ENCODE measurements at places on chromosomes 11 and 22.

DNA sequence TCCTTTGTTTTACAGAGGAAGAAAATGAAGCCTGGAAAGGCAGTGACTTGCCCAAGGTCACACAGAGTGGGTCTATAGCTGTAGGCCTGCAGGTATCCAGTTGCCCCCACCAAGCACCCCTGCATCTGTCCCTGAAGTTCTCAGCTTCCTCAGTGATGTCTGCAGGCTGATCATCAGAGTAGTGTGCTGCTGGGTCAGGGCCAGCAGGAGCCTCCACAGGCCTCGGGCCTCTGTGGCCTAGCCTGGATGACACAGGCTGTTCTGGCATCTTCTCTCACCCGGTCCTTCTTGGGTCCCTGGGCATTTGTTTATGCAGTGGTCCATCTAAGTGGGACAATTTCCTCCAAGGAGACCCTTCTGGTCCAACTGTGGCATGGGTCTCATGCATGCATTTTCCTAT is 74.8 kb upstream of the E2F8 start:
- no peak for DNase-seq

- DNase-seq: no peak
Measured at GRCh38 chr11:73270855-73271477, 1.2 kb upstream of the P2RY6 start.

DNA sequence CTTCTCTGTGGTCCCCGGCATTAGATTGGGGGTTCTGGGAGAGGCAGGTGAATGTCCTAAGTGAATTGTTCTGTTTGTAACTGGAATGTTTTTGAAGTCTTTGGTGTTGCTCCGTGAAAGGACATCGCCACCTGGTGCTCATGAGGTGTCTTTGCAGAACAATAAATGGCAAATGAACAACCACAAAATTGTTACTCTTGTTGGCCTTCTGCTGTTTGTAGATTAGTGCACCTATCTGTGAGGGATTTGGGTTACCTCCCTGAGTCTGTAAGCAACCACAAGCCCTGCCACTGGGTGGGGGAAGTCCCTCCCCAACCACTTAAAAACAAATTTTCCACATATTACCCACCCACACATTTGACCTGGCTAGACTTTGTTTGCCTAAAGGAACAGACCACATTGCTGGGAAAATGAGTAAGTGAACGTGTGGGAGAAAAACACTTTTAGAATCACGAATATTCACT is 4.7 kb downstream of the MPEG1 start:
- peak; percentile 94 for DNase-seq

GRCh38 chr11:44577231-44577830 is 11.9 kb downstream of the CD82 start:
- no peak for DNase-seq

DNA sequence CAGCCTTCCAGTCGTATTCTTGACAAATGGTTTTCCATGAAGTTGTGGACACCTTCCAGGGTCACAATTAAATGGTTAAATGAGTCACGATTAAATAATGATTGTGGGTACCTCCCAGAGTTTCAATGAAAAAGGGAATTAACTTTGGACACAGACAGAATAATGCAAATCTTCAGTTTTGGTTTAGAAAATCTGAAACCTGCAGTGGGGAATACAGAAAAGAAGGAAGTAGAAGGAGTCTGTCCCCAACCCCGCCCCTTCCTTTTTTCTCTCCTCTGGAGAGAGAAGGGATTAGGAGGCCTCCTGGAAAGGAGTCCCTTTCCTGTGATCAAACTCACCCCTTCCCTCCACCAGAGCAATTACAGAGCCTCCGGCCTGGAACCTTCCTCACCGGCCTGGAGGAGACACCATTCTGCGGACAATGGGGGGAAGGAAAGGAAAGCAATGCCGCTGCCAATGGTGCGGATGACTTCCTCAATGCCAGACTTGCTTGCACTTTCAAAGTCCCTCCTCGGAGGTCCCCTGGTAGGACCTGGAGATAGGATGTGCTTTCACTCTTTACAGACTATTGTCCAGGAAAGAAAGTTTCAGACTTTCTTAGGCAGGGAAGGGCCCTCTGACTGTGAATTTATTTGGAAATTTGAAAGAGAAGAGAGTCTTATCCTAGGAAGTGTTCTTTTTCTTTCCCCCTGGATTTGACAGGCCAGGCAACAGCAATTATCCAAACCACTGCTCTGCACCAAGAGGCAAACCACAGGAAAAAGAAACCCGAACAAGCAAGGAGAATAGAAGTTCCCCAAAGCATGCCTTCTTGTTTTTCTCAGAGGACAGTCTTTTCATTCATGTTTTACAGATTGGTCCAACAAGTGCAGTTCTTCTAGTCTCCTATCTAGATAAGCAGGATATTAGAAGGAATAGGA is 86.8 kb downstream of the PTPRJ start:
- peak; percentile 79 for DNase-seq

DNA sequence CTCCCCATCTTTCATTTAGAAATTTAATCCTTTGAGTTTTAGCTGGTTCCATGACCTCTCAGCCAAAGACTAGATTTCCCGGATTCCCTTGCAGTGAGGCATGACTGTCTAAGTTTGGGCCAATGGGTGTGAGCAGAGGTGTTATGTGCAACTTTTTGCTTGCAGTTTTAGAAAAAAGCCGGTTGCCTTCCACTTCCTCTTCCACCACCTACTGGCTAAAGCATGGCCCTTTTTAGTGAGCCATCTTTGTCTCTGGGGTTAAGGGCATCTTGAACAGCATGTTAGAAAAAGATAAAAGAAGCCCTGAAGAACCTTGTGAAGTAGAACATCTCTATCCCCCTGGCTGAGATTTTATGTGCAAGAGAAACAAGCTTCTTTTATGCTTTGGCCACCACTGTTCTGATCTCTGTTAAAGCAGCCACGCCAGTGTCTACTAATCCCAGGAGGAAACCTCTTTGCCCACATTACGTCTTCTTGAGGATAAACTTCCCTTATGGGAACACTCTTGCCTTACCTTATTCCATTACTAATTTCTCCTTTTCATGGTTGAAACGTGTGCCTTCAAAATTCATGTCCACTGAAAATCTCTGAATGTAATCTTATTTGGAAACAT is 279.9 kb downstream of the TENM4 start:
- peak; percentile 25 for DNase-seq

- DNase-seq: no peak
Measured at GRCh38 chr11:75239531-75240290, 863 bp upstream of the TPBGL start.

DNA sequence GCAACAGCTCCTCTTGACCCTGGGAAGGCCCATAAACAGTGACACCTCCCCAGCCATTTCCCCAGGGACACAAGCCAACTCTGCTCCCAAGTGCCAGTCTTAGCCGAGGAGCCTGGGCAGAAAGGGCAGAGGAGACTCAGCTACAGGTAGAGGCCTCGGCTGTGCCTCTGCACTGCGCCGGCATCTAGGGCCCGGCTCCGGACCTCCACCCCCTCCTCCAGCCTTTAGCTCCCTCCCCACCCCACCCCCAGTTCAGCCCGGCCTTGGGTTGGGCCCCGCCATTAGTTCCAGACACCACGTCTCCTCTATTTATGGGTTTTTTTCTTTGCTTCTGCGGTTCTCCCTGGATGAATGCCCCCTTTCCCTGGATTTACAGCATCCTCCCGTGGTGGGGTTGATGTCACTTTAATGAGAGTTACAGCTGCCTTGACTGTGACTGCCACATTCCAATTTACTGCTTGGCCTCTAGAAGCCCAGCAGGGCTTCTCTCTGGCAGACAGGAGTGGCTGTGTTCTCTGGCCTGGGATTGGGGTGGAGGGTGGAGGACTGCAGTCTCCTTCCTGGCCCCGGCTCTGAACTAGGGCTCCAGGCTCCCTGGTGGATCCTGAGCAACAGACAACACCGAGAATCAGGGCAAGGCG is 13.5 kb upstream of the OAF start:
- no peak for DNase-seq

DNA sequence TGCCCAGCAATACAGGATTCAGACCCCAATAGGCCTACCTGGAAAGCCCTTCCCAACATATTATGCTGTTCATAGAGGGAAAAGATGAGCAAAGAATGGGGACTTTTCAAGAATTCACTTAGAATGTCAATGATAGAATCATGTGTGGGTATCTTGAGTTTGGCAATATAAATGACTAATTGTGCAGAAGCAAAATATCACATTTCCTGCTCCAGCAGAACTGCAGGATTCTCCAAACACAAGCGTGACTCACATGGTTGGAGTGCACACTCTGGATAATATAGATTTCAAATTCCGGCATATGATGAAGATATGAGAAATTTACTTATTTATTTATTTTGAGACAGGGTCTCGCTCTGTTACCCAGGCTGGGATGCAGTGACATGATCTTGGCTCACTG is 12.5 kb upstream of the APOL5 start:
- peak; percentile 79 for DNase-seq

- DNase-seq: no peak
Measured at GRCh38 chr11:33877038-33877437, 14.8 kb downstream of the LMO2 start.

GRCh38 chr11:83092488-83093384 is 21.0 kb upstream of the RAB30 start:
- DNase-seq: no peak

GRCh38 chr11:9285850-9286587 is 20.9 kb upstream of the DENND5A start:
- DNase-seq: no peak

DNA sequence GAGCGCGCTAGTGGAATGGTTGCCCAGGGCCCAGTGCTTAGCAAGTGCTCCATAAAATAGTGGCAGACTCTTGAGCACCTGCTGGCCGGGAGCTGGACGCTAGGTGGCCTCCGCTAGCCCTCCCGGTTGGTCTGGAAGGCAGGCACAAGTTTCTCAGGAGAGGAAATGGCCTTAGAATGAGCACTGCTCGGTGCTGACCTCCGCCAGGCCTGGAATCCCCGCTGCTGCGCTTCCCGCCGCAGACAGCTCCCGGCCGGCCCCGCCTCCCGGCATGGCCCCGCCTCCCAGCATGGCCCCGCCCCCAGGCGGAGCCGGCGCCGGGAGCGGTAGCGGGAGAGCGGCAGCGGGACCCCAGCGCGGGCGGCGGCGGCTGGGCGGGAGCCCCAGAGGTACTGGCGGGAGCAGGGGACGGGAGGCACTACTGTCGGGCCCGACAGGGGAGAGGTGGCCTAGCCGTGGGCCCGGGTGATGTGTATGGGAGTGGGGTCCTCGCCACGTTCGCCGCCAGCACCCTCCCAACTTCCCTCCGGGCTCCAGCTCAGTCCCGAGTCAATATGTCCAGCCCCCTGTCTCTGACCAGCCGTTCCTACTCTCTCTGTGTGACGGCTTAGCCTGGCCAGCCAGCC is at the start of gene SIPA1:
Gene SIPA1 (plus strand): TSS at position 308 of the 626 bp plus-strand sequence. CDS start 2,821 bp downstream, outside the sequence.
- peak; percentile 80 for DNase-seq

- no peak for DNase-seq
Measured at GRCh38 chr11:61968758-61969390, 1.4 kb upstream of the FTH1 start.

DNA sequence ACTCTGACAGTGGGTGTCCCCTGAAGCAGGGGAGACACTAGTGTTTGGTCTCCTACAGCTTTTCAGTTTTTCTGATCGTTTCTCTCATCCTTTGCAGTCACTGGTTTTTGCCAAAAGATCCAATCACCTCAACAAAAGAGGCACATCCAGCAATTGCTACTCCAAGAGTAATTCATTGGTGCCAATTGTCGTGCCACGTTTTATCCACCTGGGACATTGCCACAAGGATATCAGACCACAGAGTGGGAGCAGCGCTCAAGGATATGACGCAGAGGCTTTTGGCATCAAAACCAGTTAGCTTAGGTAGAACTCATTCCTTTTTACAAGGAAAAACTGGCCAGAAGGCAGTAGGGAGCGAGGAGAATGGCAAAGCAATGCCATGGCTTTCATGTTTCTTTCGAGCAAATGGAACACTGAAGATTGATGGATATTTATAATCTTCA is 40.9 kb upstream of the BLID start:
- peak; percentile 91 for DNase-seq

DNA sequence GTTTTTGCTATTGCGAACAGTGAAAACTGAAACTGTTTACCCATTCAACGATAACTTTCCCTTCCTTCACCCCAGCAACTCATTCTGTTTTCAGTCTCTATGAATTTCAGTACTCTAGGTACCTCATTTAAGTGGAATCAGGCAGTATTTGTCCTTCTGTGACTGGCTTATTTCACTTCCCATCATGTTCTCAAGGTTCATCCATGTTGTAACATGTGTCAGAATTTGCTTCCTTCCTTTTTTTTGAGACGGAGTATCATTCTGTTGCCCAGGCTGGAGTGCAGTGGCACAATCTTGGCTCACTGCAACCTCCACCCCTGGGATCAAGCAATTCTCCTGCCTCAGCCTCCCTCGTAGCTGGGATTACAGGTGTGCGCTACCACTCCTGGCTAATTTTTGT is 23.7 kb downstream of the HTR3B start:
- no peak for DNase-seq

DNA sequence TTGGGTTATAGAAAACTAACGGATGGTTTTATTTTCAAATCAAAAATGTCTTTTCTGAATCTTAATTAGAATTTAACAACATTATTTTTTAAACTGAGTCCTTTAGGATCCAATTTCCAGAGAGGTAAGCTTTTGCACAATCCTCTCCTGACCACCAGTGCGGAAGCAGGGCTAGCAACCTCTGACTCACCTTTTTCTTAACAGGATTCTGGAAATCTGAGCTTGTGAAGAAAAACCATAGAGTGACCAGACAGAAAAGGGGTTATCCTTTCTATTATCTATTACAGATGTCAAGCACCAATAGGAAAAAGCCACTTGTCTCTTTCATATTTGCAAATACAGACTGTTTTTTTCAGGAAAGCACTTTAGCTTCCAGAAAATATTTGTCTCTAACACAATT is 25.3 kb downstream of the ALG9 start:
- DNase-seq: peak; percentile 76

GRCh38 chr11:73152086-73152853 is 10.2 kb upstream of the FCHSD2 start:
- no peak for DNase-seq

DNA sequence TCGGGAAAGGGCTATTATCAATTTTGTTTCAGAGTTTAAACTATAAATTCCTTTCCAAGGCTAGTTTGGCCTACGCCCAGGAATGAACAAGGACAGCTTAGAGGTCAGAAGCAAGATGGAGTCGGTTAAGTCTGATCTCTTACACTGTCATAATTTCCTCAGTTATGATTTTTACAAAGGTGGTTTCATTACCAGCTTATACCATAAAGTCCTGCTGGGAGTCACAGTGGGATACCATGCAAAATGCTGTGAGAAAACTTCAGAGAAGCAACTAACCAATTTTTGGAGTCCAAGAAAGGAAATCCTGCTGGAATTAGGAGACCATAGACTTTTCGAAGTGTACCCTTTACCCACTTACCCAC is 17.4 kb upstream of the ZC3H12C start:
- no peak for DNase-seq

- DNase-seq: no peak
Measured at GRCh38 chr11:87942786-87943185, 232.5 kb downstream of the RAB38 start.

Measured in astrocyte (in vitro differentiated cells and primary cell).